ENCODE measurements at places on chromosomes 13 and 19.
A peak's percentile ranks its signal among the peaks of the same experiment; 100 is the strongest.

GRCh38 chr13:33172400-33172799 is 113.2 kb downstream of the STARD13 start:
- no peak for DNase-seq

GRCh38 chr13:41905600-41906254 is 55.2 kb downstream of the VWA8 start:
- peak; percentile 53 for DNase-seq

- DNase-seq, result peak; percentile 91
Observed at GRCh38 chr19:6632002-6632621, 37.8 kb downstream of the TNFSF14 start.

GRCh38 chr19:48833977-48834376 is 2.3 kb downstream of the HSD17B14 start:
- no peak for DNase-seq

DNA sequence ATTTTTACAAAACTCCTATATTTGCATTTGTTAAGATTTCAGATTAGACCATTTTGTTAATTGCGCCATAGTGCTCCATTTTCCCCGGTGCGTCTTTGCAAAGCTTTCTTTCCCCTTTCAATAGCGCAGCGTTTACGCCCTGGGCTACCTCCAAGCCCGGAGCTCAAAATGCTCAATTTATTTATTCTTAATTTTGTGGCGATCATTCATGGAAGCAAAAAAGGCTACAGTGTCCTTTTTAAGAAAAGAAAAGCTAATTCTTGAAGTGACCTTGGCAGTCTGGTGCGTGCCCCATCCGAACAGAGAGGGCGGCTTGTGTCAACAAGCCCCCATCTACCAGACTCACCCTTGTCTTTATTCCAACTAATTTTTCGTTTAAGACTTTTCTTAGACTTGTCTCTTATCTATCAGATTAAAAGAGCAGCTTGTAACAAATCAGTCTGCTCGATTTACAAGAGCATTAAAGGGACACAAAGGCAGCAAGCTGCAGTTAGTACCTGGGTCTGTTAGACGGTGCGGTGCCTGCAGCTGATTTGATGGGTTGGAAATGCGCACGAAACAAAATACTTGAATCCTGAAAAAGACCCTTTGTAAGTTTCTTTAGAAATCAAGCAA is 30.1 kb downstream of the GSX1 start:
- no peak for DNase-seq

- no peak for DNase-seq
Observed at GRCh38 chr19:50501568-50502475, 9.2 kb downstream of the JOSD2 start.

DNA sequence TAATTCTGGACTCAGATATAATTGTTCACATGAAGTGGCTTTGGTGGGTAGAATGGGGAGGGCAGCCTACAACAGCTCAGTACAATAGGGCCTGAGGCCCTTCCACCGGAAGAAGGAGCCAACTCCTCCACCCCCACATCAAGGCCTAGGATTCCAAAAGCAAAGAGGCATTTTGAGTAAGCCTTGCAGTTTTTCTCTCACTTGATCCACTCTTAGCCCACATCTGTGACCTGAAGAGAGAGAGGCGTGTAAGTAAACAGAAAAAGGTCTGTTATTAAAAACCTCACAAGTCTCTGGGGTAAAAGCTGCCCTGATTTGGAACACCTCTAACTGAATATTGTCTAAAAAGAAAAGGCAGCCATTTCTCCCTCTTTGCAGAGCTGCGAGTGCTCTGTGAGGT is 214.1 kb upstream of the KL start:
- no peak for DNase-seq

Data from Kasumi-1 (cell line).